ENCODE measurements at places on chromosomes 2 and 18.

- no peak for DNase-seq
Observed at GRCh38 chr2:151056870-151057269, 204.8 kb downstream of the RBM43 start.

GRCh38 chr18:47936952-47937351, 6.5 kb upstream of the SMAD2 start:
- no peak for DNase-seq

GRCh38 chr2:23624378-23624777, 239.4 kb downstream of the KLHL29 start:
- DNase-seq, result no peak

GRCh38 chr18:13435586-13436333, 217.2 kb downstream of the LDLRAD4 start:
- no peak for DNase-seq

- DNase-seq, result no peak
Observed at GRCh38 chr2:39379643-39380524, 57.2 kb downstream of the MAP4K3 start.

- no peak for DNase-seq
Observed at GRCh38 chr18:39960550-39960949, 1994.5 kb upstream of the PIK3C3 start.

GRCh38 chr2:125169764-125170146, 1144.7 kb downstream of the CNTNAP5 start:
- DNase-seq, result no peak

DNA sequence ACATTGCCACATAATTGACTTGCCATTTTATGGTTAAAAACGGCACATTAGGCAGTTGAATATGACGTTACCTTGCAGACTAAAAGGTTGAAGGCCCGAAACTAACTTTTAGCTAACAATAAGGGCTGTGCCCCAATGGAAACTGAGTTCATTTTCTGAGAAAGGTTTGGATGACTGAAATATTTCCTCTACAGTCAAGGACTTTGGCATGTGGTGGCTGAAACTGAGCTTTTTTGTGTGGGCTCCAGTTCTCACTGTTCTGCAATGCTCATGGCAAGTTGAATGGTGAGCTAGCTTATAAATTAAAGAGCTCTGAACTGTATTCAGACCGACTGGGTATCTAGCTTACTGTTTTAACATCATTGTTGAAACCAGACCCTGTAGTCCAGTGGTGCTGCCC, 23.8 kb upstream of the TXNDC2 start:
- DNase-seq, result no peak

GRCh38 chr18:44973282-44973681, 292.6 kb downstream of the SETBP1 start:
- DNase-seq, result no peak

DNA sequence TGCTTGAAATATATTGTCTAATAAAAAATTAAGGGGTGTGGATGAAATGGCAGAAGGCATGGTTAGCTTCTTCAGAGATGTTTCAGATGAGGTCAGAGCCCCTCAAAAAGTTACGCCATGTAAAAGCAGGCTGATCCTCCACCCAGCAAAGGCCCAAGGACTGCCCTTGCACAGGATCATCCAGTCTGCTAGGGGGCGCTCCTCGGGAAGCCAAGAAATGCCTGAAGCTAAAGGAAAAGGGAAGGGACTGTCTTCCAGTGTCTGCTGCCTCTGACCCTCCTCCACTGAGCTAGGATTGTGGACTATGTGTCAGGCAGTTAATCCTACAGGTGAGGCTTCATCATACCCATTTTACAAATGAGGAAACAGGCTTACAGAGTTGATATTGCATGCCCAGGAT, 33.8 kb upstream of the TEX51 start:
- DNase-seq, result no peak

- no peak for DNase-seq
Observed at GRCh38 chr2:67561457-67561965, 164.4 kb downstream of the ETAA1 start.

GRCh38 chr2:205763708-205764211, 81.5 kb downstream of the NRP2 start:
- no peak for DNase-seq

GRCh38 chr2:232633413-232634205, at the start of gene EFHD1:
Gene EFHD1, plus strand, starts transcription at chr2:232633604. Its CDS starts 101 bp downstream, at chr2:232633705.
- DNase-seq, result no peak

DNA sequence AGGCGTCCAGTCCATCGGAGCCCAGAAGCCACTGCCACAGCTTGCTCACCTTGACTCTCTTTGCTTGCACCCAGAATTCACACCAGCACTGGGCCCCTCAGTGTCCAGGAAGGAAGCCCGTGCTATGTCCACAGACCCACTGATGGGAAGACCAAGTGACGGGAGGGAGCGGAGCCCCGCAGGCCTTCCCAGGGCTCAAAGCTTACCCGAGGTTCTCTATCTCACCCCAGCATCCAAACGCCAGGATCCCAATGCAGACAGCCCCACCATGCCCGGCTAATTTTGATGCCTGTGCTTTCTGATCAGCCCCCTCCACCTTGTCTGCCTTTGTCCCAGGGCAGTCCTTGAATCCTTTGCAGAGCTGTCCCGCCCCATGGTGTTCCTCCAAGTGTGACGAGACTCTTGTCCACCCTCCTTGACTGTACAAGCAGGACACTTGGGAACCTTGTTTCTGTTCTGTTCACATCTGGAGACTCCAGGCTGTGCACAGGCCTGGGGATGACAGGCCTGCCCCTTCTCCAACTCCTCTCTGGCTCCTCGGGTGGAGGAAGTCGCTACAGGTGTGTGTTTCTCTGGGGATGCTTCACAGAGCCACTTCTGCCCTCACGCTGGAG, 12.0 kb downstream of the NPPC start:
- DNase-seq, result no peak

DNA sequence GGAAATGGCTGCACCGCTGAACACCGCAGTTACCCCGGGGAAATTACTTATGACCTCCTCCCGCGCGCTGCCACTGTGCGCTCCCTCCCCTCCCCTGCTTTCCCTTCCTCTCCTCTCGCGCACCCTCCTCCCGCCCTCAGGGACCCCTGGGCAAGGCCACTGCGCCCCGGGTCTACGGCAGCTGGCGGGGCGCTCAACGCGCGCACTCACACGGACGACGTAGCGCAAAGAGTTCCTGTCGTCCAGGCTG, 7.9 kb downstream of the ALPP start:
- DNase-seq, result no peak

GRCh38 chr2:14638488-14638887, 6.0 kb downstream of the LRATD1 start:
- no peak for DNase-seq

DNA sequence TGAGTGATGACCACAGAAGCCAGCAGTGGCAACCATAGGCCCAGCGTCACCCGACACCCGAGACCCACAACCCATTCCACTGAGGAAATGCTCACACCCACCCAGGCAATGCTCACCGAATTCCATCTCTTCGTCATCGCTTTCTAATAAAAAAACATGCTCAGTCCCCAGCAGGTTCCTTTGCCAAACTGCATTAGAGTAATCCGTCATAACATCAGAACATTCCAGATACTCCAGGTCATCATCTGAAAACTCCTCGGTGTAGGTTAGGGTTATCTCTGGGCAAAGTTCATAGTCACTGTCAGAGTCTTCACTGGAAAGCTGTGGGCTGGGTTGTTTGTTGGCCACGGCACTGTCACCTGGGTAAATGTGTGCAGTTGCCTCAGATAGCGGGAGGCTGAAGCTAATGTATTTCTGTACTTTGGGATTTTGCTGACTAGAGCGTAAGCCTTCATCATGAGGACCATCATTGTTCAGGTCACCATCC, 49.3 kb downstream of the ALPK2 start:
- DNase-seq, result no peak

DNA sequence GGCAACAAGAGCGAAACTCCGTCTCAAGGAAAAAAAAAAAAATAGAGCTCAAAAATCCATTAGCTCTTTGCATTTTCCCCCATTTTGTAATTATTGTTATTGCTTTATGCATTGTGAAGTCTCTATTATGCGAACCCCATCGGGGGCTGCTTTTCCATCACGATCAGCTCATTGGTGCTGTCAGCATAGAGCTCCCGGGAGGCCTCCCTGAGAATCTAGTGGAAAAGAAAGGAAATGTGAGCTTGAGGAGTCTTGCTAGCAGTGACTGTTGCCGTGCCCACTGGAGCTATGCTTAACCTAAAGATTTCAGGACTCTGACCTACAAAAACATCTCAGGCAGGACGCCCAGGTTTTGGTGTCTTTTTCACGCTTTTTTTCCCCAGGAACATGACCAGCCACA, 102.6 kb upstream of the NDUFV2 start:
- DNase-seq, result no peak

DNA sequence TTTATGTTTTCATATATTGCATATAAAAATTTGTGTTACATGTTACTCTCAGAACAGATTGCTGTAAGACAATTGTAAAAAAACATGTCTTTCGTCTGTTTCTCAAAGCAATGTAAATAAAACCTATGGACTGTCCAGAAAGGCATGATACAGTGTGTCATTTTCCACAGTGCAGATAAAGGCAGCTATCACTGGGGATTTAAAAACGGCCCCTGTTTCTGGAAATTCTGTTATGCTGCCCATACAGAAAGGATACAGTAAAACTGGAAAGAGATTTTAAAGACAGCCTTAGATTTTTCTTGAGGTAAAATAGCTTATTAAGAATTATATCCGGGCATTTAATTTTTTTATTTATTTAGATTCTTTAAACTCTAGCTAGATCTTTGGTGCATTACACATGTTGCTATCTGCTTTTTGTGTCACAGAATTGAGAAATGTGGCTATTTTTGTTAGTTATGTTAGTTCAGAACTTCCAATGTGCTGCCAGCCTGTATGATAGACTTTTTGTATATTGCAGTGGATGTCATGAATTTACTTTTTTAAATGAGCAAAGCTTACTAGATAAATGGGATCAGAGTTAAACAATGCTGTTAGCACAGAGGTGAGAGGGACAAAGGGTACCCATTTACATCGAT, 859 bp upstream of the INO80D start:
- no peak for DNase-seq

DNA sequence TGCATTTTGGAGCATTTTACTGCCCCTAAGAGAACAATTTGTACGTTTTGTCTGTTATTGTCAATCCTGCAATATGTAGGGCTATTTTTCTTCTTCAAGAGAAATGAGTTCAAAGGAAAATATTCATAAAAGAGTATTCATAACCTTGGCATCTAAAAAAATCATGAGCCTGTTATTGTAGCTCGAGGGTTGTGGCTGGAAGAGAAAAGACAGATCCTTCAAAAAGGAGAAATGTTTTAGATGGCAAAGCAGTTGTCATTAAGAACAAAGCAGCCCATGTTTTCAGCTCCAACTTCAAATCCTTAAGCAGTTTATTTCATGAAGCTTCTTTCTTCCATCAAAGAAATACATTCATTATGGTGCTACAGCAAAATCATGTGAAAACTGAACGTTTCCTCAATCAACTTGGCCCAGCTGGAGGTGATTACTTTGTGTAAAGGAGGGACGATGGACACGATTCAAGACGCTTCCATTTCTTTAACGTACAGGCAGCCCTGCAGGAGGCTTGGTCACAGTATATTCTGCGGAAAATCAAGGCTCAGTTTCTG, 31.4 kb downstream of the QPCT start:
- no peak for DNase-seq

DNA sequence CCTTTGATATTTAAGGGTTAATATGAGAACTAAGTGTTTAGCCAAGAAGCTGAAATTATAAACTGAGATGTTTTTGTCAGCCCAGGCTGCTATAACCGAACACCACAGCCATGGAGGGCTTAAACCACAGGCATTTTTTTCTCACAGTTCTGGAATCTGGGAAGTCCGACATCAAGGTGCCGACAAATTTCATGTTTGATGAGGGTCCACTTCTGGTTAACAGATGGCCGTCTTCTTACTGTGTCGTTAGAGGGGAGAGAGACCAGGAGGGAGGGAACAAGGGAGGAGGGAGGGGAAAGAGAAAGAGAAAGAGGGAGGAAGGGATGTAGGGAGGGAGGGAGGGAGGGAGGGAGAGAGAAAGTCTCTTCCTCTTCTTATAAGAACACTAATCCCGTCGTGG, 6.5 kb upstream of the CNDP2 start:
- no peak for DNase-seq

GRCh38 chr2:50402654-50402960, 629.3 kb downstream of the NRXN1 start:
- no peak for DNase-seq

DNA sequence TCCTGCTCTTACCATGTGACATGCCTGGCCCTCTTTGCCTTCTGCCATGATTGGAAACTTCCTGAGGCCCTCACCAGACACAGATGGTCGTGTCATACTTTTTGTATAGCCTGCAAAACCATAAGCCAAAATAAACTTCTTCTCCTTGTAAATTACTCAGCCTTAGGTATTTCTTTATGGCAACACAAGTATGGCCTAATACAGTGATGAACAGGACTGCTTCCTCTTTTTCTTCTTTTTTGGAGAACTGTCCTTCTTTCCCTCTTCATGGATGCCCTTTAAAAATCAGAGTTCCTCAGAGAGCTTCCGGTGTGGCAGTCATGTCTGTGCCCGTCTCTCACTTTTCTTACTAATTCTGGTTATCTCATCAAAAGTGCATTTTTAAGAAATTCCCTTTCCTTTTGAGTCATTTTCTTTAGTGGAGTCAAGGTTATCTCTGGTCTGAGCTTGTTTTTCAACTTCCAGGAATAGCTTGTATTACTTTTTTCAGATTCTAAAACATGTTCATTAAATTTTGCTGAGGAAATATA, 9.2 kb upstream of the IL1A start:
- no peak for DNase-seq

DNA sequence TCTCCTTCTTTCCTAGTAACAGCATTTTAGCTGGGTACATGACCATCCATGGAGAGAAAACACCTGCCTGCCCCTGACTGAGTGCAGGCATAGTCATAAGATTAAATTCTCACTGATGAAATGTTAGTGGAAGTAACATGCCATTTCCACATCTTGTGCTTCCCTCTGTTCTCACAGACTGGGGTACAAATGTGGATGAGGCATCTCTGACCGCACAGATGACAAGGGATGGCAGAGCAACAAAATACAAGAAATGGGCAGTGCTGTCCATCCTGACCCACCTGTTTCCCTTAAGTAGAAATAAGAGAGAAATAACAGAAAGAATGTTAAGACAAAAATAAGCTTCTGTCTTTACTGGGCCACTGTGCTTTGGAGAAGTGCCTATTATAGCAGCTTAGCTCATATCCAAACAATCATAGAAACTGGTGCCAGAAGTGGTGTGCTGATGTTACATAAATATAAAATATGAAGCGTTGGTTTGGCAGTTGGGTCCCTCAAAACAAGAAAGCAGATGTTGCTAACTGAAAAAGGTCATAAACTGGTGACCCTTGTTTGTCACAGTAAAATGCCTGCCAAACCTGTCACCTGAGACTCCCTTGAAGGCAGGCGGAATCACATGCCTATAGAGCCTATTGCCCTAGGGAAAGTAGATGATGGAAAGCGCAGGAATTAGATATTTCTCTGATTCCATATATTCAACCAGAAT, 72.4 kb upstream of the CCDC150 start:
- no peak for DNase-seq

GRCh38 chr2:106561356-106561755, 74.2 kb downstream of the CD8B2 start:
- DNase-seq, result no peak

- no peak for DNase-seq
Observed at GRCh38 chr18:25830787-25831186, 259.6 kb downstream of the SS18 start.

All from NCI-H1436 treated with DMSO at 0.1 percent for 48 hours (cell line).